ENCODE measurements at places on chromosomes 4 and X.

DNA sequence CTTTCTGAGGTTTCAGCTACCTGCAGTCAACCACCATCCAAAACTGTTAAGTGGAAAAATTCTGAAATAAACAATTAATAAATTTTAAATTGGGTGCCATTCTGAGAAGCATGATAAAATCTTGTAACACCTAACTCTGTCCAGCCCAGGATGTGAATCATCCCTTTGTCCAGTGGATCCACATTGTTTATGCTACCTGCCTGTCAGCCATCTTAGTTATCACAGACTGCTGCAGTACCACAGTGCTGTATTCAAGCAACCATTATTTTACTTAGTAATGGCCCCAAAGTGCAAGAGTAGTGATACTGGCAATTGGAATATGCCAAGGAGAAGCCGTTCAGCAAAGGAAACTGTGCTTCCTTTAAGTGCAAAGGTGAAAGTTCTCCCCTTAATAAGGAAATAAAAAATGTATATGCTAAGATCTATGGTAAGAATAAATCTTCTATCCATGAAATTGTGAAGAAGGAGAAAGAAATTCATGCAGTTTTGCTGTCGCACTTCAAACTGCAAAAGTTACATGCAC, 20.6 kb downstream of the CAMK2D start:
- no peak for DNase-seq

GRCh38 chr4:178082906-178083305, 640.7 kb upstream of the AGA start:
- no peak for DNase-seq

DNA sequence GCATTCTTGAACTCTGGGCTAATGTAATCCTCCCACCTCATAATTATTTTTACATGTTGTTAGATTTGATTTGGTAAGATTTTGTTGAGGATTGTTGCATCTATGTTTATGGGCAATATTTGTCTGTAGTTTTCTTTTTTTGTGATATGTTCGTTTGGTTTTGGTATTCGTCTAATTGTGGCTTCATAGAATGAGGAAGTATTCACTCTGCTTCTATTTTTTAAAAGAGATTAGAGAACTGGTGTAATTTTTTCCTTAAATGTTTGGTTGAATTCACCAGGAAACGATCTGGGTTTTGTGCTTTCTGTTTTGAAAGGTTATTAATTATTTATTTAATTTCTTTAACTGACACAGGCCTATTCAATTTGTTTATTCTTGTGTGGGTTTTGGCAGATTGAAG, 161.2 kb upstream of the NUDT6 start:
- no peak for DNase-seq

- no peak for DNase-seq
Observed at GRCh38 chr4:104492183-104492771, 2.4 kb downstream of the CXXC4 start.

DNA sequence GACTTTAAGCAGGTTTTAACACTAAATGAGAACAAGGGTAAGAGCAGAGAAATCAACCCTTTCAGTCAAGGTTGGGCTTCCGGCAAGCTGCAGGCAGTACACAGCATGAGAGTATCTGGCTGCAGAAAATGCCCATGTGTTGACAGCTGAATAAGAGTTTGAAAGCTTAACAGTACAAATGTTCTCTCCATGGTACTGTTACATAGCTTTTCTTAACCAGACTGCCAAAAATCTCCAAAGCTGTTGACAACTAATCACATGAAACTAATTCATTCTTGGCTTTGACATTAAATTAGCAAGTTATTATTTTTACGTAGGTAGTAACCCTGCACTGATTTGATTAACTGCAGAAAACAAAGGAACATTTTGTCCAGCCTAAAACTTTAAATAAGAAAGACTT, 153.5 kb downstream of the SLC10A7 start:
- DNase-seq, result no peak

DNA sequence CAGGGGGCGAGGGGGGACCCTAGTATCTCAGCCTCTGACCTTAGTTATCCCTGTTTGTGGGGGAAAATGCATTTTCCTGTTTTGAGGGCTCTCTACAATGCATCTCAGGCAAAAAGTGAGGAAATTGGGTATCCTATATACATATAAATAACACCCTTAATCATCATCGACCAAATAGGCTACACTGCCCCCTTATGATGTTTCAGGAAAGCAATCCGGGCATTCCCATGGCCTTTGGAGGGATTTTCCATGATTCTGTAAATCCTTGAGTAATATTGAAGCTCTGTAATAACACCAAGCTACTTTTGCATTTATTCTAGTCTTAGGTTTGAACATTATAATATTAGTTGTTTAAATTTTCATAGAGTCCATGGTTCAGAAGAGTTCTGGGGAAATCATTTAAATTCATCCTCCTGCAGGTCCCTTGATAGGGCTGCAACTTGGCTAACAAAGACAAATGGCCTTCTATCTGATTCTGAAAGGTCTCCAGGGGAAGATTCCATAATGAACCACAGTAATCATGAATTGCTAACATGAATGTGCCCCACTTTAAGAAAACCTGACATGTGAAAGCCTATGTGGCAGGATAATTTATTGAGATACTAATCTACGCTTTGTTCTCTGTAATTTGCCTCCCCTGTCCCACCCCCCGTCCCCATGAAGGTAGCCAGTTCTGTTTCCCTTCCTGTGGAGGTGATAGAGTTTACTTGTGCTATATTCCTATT, 91.5 kb upstream of the SCOC start:
- no peak for DNase-seq

DNA sequence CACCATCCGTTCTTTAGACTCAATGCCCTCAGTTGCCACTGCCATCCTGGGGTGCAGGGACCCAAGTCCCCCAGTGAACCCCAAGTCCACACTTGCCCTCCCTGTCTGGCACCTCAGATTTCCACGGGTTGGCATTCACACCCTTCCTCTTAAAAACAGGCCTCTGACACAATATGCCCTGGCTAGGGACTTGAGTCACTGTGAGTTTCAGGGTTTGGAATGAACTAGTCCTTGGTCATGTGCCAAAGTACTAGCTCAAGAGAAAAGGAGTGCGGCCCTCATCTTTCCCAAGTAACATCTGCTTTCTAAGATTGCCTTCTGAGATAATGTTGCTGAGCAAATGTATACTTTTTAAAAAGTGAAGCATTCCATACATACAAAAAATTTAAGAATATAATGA, 134.0 kb downstream of the MID1 start:
- no peak for DNase-seq

DNA sequence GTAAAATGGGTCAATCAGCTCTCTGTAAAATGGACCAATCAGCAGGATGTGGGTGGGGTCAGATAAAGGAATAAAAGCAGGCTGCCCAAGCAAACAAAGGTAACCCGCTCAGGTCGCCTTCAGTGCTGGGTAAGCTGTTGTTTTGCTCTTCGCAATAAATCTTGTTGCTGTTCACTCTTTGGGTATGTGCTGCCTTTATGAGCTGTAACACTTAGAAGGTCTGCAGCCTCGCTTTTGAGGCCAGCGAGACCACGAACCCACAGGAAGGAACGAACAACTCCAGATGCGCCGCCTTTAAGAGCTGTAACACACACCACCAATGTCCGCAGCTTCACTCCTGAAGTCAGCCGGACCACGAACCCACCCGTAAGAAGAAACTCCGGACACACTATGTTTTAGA, 11.5 kb upstream of the CAMK2D start:
- no peak for DNase-seq

- no peak for DNase-seq
Observed at GRCh38 chrX:24298191-24298590, 15.7 kb downstream of the SUPT20HL2 start.

Data from GM12864 (cell line).